ENCODE measurements at places on chromosomes 1 and 21. TPM values are rescaled to one million over a fixed set of nuclear protein-coding genes. Genes with fewer than 3 reads are reported as not detected.

RABGGTB gene
- 93.0 TPM for total RNA-seq

RGS18 gene
- not detected for total RNA-seq

UBE4B gene
- 55.5 TPM for total RNA-seq

PKP1 gene
- under 0.01 TPM for total RNA-seq

MORC3 gene
- total RNA-seq = 21.7 TPM

MRAP gene
- total RNA-seq = not detected

HOOK1 gene
- total RNA-seq = not detected

HSD3B2 gene
- not detected for total RNA-seq

MAP3K21 gene
- 3.7 TPM for total RNA-seq

SYDE2 gene
- total RNA-seq = 6.1 TPM

STPG1 gene
- total RNA-seq = 5.1 TPM

FCGR3A gene
- total RNA-seq = not detected

PIK3R3 gene
- total RNA-seq = 1.5 TPM

S100A12 gene
- total RNA-seq = not detected

MAP3K6 gene
- total RNA-seq = 24.8 TPM

CATSPERE gene
- total RNA-seq = 0.78 TPM

AXDND1 gene
- total RNA-seq = 0.37 TPM

NTPCR gene
- total RNA-seq = 15.8 TPM

ELAVL4 gene
- total RNA-seq = not detected

VWA5B1 gene
- not detected for total RNA-seq

RGL1 gene
- total RNA-seq = 25.4 TPM

JAM2 gene
- 0.37 TPM for total RNA-seq

FCRL4 gene
- not detected for total RNA-seq

HES3 gene
- not detected for total RNA-seq

HPDL gene
- 3.7 TPM for total RNA-seq

ALPL gene
- not detected for total RNA-seq

FCMR gene
- total RNA-seq = not detected

FAM151A gene
- total RNA-seq = not detected

NBPF10 gene
- total RNA-seq = 4.3 TPM

OR2T35 gene
- total RNA-seq = not detected

TNFRSF18 gene
- not detected for total RNA-seq

All from subcutaneous preadipocyte (primary cell).